Nucleus accumbens (tissue), 56 donors: ENCODE measurements at places on chromosomes 12 and 14.

- DNase-seq, result no peak
These were observed 125.3 kb upstream of the PRMT8 start for GRCh38 chr12:3365463-3366411.

DNA sequence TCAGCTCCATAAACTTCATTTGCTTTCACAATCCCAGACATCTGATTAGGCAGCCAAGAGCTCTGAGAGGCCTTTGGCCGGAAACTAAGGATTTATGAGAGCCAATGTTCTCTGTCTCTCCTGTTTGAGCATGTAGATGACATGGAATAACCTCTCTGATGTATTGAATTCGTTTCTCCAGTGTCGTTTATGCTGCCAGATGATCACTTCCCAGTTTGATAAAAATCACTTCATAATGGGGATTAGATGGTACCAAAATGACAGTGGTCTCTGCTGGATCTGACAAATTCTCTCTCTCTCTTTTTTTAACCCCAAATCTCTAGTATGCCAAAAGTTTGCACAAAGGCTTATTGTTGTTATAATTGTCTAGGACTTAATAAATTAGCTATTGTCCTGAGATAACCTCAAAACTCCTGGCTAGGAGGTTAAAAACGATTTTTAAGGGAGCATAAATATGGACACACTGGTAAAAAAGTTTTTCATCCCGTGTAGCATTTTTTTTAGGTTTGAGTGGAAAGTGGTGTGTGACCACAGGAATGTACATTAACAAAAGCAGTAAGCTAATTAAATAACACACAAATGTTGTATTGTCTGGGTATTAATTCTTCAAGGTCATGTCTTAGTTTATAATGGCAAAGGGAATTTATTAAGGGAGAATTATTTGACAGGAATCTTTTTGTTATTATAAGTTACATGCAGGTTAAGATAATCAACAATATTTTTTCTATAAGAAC, 82.6 kb upstream of the USP44 start:
- DNase-seq, result no peak

DNA sequence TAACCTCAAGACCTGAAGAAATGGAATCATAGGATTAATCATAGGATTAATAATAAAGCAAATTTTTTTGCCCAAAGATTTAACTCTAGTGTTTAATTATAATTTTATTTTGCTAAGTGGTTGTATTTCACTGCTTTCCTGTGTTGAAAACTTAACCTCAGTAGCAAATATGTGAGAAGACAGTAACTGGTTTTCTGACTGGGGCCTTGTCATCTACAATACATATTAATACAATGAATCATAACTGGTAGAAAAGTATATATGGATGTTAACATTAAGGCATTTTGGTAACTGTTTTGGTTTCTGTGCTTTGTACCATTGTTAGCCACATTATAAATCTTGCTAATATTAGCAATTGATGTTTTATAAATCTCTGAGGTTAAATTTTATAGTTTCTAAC, 92.2 kb downstream of the ACSS3 start:
- no peak for DNase-seq

DNA sequence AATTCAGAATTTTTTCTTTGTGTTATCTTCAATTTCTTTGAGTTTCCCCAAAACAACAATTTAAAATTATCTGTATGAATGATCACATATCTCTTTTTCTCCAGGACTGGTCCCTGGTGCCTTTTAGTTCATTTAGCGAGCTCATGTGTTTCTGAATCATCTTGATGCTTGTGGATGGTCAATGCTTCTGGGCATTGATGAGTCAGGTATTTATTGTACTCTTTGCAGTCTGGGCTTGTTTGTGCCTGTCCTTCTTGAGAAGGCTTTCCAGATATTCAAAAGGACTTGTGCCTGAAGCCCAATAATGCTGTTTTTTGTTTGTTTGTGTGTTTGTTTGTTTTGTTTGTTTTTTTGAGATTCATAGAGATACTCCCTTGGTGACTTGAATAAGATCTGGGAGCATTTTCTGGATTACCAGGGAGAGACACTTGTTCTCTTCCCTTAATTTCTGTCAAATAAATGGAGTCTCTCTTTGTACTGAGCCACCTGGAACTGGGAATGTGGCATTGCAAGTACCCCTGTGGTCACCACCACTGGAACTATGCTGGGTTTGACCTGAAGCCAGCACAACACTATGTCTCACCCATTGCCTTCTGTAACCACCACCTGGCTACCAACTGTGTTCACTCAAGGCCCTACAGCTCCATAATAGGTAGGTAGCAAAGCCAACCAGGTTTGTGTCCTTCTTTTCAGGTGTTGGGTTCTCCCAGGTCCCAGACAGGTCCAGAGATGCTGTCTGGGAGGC, 56.3 kb downstream of the SLC6A15 start:
- no peak for DNase-seq

- no peak for DNase-seq
These were observed 9.6 kb downstream of the CRADD start for GRCh38 chr12:93686572-93687356.

- no peak for DNase-seq
These were observed 84.1 kb upstream of the MED13L start for GRCh38 chr12:116361414-116362223.

GRCh38 chr14:30349520-30349919, 209.4 kb upstream of the G2E3 start:
- DNase-seq, result no peak

GRCh38 chr14:99685151-99685591, 1.1 kb downstream of the CYP46A1 start:
- no peak for DNase-seq

- no peak for DNase-seq
These were observed 40.2 kb upstream of the EMP1 start for GRCh38 chr12:13156277-13156676.

DNA sequence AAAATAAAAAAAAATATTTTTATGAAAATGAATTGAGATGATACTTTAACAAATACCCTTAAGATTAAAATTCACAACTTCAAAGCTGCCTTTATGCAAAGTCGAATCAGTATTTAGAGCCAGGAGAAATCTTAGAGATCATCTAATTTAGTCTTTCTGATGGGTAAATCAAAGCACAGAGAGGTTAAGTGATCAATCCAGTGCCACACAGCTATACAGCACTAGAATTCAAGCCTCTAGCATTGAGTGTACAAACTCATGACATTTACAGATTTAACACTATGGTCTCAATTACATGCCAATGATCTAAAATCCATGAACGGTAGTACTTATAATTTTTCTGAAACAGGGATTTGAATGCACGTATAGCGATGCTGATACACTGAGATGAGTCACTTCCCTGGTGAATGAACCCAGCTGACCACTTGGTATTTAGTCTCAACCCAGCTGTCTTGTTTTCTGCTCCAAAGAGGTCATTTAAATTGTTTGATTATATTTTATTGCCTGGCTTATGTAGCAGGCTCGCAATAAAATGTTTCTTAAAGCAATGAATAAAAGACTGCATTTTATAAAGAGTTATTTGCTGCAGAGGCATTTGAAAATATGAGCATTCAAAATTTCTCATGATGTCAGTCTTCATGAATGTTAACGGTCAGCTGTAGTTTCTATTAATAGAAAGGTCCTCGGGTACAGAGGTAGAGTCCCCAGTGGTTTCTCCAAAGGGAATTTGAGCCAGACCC, 152.4 kb upstream of the PRICKLE1 start:
- no peak for DNase-seq

DNA sequence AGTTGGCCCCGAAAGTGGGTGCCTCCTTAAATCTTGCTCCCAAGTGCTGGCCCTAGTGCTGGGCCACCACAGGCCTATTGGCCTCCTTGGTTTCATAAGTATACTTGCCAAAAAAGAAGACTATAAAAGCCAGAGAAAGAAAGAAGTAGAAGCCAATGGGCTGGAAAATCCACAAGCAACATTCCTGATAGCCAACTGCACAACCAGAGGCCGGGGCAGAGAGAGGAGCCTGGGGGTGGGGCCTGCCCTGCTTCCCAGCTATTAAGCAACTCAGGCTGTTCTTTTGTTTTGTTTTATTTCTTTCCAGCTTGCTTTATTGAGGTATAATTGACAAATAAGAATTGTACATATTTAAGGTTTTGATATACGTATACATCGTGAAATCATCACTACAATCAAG, 177.2 kb upstream of the NTF3 start:
- DNase-seq, result no peak

DNA sequence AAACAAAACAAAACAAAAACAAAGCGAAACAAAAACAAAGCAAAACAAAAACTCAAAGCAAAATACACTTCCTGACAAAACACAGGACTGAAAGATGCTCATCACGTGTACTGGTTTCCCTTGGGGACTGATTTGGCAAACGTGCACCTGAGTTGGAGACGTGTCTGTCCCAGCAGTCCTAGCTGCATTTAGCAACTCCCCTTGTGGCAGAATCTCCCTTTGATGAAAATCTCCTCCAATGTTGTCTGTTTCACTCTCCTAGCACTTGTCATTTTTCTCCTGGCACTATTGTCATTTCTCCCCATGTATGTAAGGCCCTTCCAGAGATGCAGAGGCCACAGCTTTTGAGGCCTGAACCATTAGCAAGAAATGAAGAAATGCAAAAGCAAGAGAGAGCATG, 6.8 kb upstream of the SLC24A4 start:
- no peak for DNase-seq

GRCh38 chr12:29620030-29620429, 122.5 kb upstream of the OVCH1 start:
- no peak for DNase-seq

- DNase-seq, result no peak
These were observed 30.0 kb upstream of the GRIP1 start for GRCh38 chr12:66708704-66709456.

DNA sequence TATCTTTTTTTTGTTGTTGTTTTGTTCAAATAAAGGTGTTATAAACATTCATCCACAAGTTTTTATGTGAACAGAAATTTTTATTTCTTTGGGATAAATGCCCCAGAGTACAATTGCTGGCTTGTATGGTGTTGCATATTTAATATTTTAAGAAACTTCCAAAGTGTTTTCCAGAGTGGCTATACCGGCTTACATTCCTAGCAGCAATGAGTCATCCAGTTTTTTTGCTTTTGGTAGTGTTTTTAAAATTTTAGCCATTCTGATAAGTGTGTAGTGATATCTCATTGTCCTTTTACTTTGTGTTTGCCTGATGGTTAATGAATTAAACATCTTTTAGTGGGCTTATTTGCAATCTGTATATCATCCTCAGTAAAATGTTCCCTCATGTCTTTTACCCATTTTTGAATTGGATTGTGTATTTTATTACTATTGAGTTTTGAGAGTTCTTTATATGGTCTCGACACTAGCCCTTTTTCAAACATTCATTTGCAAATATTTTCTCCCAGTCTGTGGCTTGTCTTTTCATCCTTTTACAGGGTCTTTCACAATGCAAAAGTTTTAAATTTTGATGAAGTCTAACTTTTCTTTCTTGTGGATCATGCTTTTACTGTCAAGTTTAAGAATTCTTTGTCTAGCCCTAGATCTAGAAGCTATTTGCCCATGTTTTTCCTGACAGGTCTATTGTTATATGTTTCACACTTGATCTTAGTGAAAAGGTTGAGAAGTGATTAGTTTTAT, 29.5 kb downstream of the PPP4R4 start:
- no peak for DNase-seq

GRCh38 chr12:29024117-29024516, 125.0 kb upstream of the FAR2 start:
- no peak for DNase-seq
